ENCODE measurements at places on chromosomes 7 and 10.

GRCh38 chr10:103241262-103242011, 4.2 kb upstream of the RPEL1 start:
- DNase-seq, result no peak

DNA sequence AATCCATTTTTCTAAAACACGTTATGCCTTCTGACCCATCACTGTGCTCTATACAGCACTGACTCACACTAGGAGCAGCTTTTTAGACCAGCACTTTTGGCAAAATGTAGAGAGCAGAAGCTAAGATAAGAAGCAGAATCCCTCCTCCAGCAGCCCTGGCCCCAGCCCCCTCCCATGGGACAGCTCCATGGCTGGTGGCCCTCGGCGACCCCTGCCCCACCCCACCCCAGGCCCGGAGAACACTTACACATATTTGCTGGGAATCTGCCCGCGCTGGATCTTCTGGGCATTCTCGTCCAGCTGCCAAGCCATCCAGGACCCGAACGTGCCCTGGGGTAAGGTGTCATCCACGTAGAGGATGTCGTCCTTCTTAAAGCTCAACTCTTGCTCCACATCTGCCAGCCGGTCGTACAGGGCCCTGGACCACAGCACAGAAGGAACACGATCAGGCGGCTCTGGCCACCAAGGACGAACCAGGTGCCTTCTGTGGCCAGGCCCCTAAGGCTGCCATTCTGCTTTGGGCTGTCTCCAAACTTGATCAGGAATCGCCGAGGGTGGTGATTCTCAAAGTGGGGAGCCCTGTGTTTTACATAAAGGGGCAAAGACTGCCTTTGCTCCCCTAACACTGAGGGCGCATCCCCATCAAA, 119.9 kb downstream of the DLG5 start:
- no peak for DNase-seq

GRCh38 chr7:116582806-116583444, 58.1 kb downstream of the CAV1 start:
- no peak for DNase-seq

DNA sequence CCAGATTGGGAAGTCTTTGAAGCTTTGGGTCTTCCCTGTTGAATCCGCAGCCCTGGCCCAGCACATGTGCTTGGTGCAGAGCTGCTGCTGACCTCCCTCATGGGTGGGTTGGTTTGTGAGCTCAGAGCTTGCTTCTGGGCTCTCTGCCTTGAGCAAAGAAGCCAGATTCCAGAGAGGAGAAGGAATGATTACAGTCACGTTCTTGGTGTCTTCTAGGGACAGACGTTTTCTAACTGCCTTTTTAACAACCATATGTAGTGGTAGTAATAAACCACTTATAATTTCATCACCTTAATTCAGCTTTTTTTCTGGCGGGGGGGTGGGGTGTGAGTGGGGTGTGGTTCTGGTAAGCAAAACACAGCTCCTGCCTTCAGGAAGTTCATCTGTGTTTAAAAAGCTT, 39.5 kb downstream of the LRMDA start:
- DNase-seq, result no peak

DNA sequence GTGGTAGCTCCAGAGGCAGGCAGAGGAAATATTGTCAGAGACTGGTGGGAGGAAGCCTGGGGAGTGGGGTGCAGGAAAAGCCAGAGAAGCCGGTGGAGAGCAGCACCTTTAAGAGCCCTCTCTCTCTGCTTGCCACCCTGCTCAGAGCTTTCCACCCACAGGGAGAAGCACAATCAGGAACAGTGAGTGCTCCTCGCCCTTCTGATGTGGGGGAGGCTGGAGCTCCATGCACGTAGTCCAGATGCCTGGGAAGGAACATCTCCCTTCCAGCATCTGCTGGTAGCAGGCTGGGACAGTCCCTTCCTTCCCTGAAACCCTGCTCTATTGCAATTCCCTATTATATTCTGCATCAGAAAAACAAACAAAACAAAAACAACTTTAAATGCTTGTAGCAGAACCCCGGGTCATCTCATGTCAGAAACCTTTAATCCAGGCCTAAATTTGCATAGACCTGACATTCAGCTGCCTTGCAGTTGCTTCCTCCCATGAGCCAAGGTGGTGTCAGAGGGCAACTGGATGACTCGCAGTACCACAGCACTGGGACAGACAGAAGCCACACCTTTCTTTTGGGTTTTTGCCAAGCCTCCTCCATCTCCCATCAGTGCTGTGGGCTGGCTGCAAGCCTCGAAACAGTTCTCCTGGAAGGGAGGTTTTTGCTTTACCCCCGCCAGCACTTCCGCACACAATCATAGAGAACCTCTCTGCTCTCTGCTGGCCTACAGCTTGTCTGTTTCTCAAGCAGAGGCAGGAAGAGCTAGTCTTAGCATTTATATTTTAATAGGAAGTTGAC, 13.1 kb downstream of the AVPI1 start:
- DNase-seq, result no peak

DNA sequence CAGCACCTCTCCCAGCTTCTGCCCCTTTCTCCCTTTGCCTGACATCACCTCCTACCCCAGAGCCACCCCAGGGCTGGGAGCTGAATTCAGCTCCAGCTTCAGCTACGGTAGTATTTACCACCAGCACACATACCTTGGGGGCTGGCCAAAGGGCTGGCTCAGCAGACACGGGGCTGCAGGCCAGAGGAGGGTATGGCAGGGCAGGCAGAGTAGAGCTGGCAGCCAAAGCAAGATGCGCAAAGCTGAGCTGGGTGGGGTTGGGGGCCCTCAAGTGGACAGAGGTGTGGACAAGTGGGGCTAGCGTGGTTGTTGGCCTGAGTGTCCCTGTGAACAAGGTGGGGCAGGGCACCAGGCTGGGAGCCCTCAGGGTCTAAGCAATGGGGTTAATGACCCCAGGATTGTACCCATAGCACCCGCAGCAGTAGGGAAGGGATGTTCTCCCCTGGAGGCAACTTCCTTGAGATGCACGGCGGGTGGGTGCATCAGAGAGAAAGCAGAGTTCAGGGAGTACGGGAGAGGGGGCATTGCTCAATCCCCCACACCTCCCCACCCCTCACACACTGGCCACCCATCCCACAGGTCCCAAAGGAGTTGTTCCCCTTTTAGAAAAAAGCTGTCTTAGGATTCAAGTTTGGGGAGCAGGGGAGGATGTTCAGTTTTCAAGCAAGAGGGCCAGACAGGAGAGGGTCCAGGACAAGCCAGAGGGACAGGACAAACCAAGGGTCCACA, 8.0 kb downstream of the VSIR start:
- DNase-seq, result no peak

- no peak for DNase-seq
Measured at GRCh38 chr7:116215551-116215950, 5.2 kb downstream of the TES start.

DNA sequence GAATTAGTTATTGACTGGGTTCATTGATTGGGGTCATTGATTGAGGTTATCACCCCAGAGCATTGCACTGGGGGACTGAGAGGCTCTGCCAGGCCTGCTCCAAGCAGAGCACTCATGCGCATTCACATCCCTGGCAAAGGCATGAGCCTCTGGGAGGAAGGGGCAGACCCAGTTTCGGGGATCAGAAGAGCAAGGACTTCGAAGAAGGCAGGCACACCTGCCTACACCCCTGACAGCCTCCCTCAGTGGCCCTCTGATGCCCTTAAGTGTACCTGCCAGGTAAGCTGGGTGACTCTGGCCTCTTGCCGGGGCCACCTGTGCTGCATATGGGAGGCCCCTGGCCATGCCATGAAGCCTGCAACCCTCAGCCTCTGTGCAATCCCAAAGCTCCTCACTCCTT, 181.1 kb downstream of the PTPN20 start:
- DNase-seq, result no peak

- DNase-seq, result no peak
Measured at GRCh38 chr10:35661236-35661635, 19.1 kb upstream of the FZD8 start.

DNA sequence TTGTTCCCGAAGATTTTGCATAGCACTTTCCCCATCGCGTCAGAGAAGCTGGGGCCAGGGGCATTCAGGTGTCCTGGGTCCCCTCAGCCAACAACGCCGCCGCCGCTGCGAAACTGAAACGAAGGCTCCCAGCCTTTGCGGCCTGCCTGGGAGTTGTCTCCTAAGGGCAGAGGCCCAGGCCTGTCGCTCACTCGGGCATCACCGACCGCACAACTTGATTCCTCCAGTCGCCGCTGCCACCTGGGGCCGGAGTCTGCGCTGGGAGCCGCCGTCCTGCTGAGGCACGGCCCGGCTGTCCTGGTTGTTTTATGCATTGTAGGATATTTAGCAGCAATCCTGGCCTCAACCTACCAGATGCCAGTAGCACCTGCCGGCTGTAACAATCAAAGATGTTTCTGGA, 22.0 kb downstream of the ZSCAN25 start:
- DNase-seq, result no peak

DNA sequence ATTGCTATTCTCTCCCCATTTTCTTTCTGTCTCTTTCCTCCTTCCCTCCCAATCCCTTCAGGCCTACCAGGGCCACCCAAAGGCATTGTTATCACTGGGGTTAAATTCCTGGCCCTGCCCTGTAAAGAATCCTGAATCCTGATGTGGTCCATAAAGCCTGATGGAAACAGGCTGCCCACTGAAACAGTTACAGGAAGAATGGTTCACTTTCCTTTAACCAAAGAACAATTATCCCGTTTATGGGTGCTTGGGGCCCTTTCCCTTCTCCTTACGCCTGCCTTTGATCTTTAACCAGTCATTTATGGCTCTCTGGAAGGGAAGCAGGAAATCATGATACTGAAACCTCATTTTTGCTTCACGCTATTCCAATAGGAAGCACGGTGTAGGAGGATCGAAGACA, 273.1 kb upstream of the NEBL start:
- DNase-seq, result no peak

DNA sequence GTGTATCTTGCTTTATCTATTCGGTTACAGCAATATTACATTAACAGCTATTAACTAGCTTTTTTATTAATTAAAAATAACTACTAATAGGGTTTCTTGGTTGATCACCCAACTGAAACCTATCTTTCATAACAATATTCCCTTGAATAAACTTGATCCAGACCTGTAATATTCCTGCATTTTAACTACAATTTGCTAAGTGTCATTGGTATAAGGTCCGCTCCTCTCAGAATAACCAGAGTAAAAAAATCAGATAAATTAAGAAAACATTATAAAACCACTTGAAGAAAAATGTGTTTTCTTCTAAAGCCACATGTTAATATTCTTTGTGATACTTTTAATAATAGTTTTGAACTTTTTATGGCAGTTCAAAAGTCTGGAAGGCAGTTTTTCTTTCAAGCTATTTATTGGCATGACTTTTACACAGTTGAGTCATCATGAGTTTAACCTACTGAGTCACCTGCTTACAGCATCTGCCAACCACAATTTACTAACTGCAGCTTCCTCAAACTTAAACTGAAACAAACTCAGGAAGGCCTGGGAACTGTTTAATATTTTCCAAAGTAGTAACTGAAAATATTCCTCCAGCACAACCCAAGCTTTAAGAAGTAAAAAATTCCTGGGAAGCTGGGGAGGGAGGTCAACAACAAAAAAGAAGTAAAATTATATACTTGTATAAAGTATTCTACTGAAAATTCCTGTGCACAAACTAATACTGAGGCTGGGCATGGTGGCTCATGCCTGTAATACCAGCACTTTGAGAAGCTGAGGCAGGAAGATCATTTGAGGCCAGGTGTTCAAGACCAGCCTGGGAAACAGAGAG, 103.2 kb downstream of the NRBF2 start:
- no peak for DNase-seq

- DNase-seq, result no peak
Measured at GRCh38 chr10:124878457-124878739, 63.5 kb upstream of the ZRANB1 start.

DNA sequence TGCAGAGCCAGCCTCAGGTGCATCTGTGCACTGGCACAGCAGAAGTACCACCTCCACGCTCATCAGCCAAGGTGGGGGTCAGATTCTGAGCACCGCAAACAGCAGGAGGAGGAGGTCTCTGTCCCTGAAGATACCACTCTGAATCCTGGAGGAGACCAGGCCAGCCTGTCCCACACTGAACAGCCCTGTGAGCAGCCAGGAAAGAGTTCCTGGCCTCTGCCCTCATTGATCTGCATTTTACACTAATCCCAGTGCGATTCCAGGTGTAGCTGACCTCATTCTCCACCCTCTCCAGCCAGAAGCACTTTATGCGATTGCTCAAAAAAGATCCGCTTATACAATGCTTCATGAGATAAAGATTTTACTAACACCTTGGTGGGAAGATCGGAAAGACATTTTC, 99.1 kb upstream of the CACUL1 start:
- DNase-seq, result no peak

- DNase-seq, result no peak
Measured at GRCh38 chr7:105583061-105583460, 1.8 kb upstream of the EFCAB10 start.

- no peak for DNase-seq
Measured at GRCh38 chr10:71272056-71272771, 46.8 kb upstream of the SLC29A3 start.

DNA sequence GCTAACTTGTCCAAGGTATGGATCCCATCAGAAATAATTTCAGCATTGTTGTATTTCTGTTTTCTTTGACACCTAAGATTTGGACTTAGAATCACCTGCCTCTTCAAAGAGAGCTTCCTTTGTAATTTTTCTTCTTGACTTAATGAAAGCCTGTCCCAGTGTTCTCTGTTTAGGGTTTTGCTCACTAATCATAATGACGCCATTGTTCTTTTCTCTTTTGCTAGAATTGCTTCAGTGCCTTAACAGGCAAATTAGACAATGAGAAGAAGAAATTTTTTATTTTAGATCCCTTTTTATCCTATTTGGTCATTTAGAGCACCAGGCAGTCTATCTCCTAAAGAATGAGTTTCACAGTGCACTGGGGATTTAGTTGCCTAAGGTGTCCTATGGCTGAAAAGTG, 128.5 kb downstream of the SND1 start:
- no peak for DNase-seq

DNA sequence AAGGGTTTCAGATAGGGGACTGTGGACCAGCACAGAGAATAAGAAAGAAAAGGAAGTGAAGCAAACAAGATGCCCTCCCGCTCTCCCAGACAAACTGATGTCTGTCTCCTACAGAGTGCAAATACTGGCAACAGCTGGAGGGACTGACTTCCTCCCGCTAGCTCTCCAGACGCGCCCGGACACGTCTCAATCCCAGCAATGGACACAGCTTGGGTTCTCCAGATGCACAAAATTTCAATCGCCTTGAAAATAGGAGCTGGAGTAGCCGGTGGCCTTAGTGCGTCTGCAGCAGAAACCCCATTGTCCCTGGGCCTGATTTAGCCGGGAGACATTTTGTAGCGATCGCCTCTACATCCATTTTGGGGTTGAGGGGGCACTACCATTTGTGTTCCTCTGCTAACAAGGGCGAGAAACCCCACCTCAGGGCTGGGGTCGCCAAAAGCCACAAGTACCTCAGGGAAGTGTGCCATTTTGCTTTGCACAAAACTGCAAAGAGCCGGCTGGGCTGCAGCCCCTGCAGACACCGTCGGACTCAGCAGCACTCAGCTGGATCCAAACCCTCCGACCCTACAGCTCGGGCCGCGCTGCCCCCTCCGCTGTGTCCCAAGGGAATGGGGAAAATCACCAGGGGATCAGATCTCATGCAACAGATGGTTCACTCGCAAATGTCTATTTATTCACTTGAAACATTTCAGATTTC, 5.9 kb downstream of the CPA2 start:
- DNase-seq, result peak; percentile 27

Data from NCI-H1930 (cell line).